HFFc6 (cell line): ENCODE measurements at places on chromosomes 5 and 9.

DNA sequence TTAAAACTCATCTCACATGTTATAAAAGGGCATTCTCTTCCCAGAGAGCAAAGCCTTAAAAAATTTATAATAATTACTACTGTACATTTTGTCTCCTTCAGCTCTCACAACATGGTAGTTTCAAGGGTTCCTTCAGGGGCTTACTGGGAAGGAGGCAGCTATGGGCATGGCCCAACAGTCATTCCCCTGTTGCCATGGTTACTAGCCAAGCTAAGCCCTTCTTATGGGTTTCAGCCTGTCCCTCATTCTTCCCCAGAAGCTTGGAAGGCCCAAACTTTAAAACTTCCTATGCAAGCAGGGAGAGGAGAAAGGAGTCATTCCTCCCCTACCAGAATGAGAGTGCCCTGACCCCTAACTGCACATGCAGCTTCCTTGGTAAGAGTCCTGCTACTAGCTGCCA is 82.2 kb upstream of the CNTLN start:
- no peaks in the 10 kb centered on the region for H3K4me1 ChIP-seq
- peaks cover 4% of the 10 kb centered on the region for H3K27me3 ChIP-seq
- H3K4me3 ChIP-seq = no peak overlapping the region
- no peak for DNase-seq

DNA sequence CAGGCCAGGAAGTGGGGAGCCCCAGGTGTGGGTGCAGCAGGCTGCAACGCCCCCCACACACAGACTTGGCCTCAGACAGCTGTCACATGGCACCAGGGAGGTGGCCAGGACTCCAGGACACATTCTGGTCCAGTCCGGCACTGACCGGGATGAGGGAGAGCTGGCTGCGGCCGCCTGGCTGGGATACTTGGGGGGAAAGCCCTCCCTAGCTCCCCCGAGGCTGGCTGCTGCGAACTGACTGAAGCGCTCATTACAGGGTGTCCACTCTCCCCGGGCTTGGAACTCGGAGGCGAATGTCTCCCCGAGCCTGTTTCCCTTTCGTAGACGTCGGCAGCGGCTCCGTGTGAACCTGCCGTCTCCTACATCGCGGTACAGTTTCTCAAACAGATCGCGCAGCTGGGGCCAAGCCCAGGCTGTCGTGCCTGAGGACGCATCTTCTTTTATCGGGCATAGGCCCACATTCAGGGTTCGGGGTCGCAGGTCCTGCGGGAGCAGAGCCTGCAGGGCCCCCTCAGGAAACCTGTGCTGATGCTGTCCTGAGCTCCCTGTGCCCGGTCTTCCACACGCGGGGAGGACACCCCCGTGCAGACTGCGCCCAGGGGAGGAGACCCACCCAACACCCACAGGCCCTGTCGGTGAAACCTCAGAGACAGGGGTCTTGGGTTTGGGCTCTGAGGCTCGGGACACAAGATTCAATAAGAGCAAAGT is 19.8 kb downstream of the NACC2 start:
- no peak for DNase-seq
- H3K4me1 ChIP-seq = peaks cover 5% of the 10 kb centered on the region; the same call in 1 of the 2 replicates
- H3K4me3 ChIP-seq = no peak overlapping the region; the same call in 1 of the 2 replicates
- H3K27me3 ChIP-seq = no peaks in the 10 kb centered on the region; the same call in 1 of the 2 replicates
- H3K27ac ChIP-seq = no peak overlapping the region
- peaks cover 12% of the 10 kb centered on the region; the same call in 1 of the 2 replicates for H3K36me3 ChIP-seq

GRCh38 chr5:10140195-10140973 is 109.3 kb downstream of the ATPSCKMT start:
- no peaks in the 10 kb centered on the region for H3K36me3 ChIP-seq
- DNase-seq = peak; percentile 13
- no peak overlapping the region for H3K27ac ChIP-seq

GRCh38 chr9:35928591-35929452 is 19.5 kb downstream of the SPAAR start:
- no peak overlapping the region for H3K4me3 ChIP-seq
- peak overlapping the region; percentile 18 for H3K27ac ChIP-seq
- H3K4me1 ChIP-seq = peaks cover 61% of the 10 kb centered on the region

GRCh38 chr5:170511551-170512258 is 7.9 kb downstream of the KCNIP1 start:
- H3K4me3 ChIP-seq = no peak overlapping the region
- H3K4me1 ChIP-seq = no peaks in the 10 kb centered on the region
- H3K27me3 ChIP-seq = peaks cover 3% of the 10 kb centered on the region
- no peak for DNase-seq

DNA sequence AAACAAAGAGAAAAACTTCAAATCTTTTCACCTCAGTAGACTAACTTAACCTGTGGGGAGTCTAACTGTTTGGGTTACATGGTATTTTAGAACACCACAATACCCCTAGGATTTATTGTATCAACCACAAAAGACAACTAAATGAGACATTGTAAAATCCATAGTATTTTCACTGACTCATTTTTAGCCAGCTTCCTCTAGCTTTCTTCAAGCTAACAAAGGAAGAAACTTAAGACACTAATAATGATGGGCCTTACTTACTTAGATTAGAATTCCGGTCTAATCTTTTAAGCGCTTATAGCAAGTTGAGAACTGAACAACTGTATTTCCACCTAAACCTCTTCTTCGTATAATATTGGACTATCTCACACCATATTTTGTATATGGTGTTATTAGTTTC is 529.3 kb downstream of the DMRTA1 start:
- peak; percentile 11 for DNase-seq
- H3K36me3 ChIP-seq = no peaks in the 10 kb centered on the region
- no peaks in the 10 kb centered on the region; the same call in 1 of the 2 replicates for H3K27me3 ChIP-seq
- H3K4me1 ChIP-seq = peaks cover 35% of the 10 kb centered on the region
- H3K4me3 ChIP-seq = no peak overlapping the region
- peak overlapping the region; percentile 21; the same call in 1 of the 2 replicates for H3K27ac ChIP-seq

GRCh38 chr9:133474215-133474614 is 4.7 kb downstream of the SLC2A6 start:
- no peak for DNase-seq
- H3K27me3 ChIP-seq = no peaks in the 10 kb centered on the region; the same call in 1 of the 2 replicates
- H3K36me3 ChIP-seq = no peaks in the 10 kb centered on the region
- H3K27ac ChIP-seq = no peak overlapping the region
- no peak overlapping the region for H3K4me3 ChIP-seq
- H3K4me1 ChIP-seq = no peaks in the 10 kb centered on the region

- no peaks in the 10 kb centered on the region for H3K36me3 ChIP-seq
- peaks cover 10% of the 10 kb centered on the region for H3K27me3 ChIP-seq
- no peak overlapping the region for H3K27ac ChIP-seq
- no peaks in the 10 kb centered on the region for H3K4me1 ChIP-seq
- DNase-seq = no peak
Observed at GRCh38 chr5:169325273-169325672, 24.3 kb upstream of the SLIT3 start.

DNA sequence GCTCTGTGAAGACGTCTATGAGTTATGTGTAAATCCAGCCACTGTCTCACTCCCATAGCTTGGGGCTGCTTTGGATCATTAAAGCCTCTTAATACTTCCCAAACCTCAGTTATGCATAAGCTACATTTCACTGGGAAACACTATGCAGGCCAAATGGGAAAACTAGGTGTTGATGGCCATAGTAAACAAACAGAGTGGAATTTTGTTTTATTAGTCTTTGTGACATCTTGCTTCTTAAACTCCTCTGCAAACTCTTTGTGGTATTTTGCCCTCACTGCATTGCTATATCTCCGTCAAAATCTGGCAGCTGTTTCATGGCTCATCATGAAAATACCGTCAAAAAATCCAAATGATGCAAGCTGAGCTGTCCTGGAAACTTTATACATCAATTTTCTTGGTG is 167.2 kb upstream of the HMHB1 start:
- no peak for DNase-seq
- H3K27ac ChIP-seq = no peak overlapping the region
- no peaks in the 10 kb centered on the region for H3K36me3 ChIP-seq
- H3K4me3 ChIP-seq = no peak overlapping the region

DNA sequence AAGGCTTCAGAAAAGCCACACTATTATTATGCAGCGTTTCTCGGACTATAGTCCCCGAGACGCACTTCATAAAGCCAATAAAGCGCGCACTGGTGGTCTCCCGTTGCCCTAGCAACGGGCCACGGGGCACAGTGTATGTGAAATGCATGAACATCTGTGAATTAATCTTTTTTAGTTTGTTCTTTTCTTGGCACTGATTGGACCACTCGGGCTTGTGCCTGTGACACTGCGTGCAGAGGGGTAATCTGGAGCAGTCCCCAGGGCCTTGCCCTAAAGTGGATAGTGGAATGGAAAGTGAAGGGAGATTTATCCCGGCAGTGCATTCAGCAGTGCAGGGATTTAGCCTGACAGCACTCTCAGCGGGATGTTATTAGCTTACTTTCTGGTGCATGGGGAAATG is 92.1 kb downstream of the TLE4 start:
- H3K4me1 ChIP-seq = peaks cover 84% of the 10 kb centered on the region
- H3K27ac ChIP-seq = peak overlapping the region; percentile 76
- peak overlapping the region; percentile 47 for H3K4me3 ChIP-seq
- DNase-seq = no peak
- peaks cover 50% of the 10 kb centered on the region for H3K36me3 ChIP-seq
- H3K27me3 ChIP-seq = peaks cover 6% of the 10 kb centered on the region; the same call in 1 of the 2 replicates

DNA sequence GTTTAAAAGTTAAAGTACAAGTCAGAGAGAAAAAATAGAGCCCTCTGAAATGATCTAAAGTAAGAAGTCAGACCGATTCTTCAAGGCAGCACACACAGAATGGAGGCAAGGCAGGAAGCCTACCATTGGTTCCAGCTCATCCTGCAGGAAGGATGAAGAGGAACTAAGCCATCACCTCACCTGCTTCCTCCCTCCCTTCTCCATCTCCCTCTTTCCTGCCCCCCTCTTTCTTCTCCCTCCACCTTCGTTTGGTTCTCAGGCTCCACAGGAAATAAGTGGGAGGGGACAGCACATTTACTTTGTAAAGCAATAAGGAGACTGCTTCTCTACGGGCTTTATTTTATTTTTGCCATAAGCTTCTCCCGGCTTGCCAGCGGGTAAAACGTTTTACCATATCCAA is 213.4 kb downstream of the TRIM32 start:
- no peaks in the 10 kb centered on the region; the same call in 1 of the 2 replicates for H3K27me3 ChIP-seq
- H3K36me3 ChIP-seq = no peaks in the 10 kb centered on the region
- H3K27ac ChIP-seq = no peak overlapping the region
- H3K4me1 ChIP-seq = no peaks in the 10 kb centered on the region; the same call in 1 of the 2 replicates
- H3K4me3 ChIP-seq = no peak overlapping the region

DNA sequence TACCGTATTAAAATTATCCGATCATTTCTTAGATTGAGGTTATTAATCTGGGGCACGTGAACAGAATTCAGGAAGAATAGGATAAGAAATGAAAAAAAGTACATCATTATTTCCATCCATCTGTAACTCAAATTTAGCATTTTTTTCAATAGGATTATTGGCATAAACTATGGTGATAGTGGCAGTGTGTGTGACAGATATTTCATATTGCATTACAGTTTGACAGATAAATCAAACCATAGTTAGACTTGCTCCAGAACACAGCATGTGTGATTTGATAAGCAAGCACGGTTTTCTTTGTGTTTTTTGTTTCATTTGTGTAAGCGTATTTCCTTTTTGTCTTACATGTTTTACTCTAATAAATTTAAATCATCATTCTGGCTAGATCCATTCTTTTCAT is 155.0 kb downstream of the CDH9 start:
- H3K36me3 ChIP-seq = no peaks in the 10 kb centered on the region
- no peak overlapping the region for H3K27ac ChIP-seq
- H3K4me1 ChIP-seq = no peaks in the 10 kb centered on the region
- H3K4me3 ChIP-seq = no peak overlapping the region

GRCh38 chr5:79955941-79956670 is 35.0 kb downstream of the MTX3 start:
- no peaks in the 10 kb centered on the region for H3K36me3 ChIP-seq
- peaks cover 16% of the 10 kb centered on the region for H3K4me1 ChIP-seq
- no peak overlapping the region; the same call in 1 of the 2 replicates for H3K4me3 ChIP-seq
- H3K27me3 ChIP-seq = peaks cover 12% of the 10 kb centered on the region

- no peak for DNase-seq
- peaks cover 6% of the 10 kb centered on the region; the same call in 1 of the 2 replicates for H3K36me3 ChIP-seq
- no peak overlapping the region for H3K27ac ChIP-seq
- peaks cover 13% of the 10 kb centered on the region for H3K4me1 ChIP-seq
- H3K27me3 ChIP-seq = peaks cover 30% of the 10 kb centered on the region
- no peak overlapping the region for H3K4me3 ChIP-seq
Observed at GRCh38 chr5:76930083-76930482, 22.8 kb upstream of the CRHBP start.

GRCh38 chr5:43497311-43498104 is 13.8 kb upstream of the TMEM267 start:
- DNase-seq = no peak
- no peak overlapping the region for H3K27ac ChIP-seq
- no peaks in the 10 kb centered on the region; the same call in none of the 2 replicates for H3K27me3 ChIP-seq
- H3K4me3 ChIP-seq = no peak overlapping the region
- no peaks in the 10 kb centered on the region for H3K36me3 ChIP-seq

DNA sequence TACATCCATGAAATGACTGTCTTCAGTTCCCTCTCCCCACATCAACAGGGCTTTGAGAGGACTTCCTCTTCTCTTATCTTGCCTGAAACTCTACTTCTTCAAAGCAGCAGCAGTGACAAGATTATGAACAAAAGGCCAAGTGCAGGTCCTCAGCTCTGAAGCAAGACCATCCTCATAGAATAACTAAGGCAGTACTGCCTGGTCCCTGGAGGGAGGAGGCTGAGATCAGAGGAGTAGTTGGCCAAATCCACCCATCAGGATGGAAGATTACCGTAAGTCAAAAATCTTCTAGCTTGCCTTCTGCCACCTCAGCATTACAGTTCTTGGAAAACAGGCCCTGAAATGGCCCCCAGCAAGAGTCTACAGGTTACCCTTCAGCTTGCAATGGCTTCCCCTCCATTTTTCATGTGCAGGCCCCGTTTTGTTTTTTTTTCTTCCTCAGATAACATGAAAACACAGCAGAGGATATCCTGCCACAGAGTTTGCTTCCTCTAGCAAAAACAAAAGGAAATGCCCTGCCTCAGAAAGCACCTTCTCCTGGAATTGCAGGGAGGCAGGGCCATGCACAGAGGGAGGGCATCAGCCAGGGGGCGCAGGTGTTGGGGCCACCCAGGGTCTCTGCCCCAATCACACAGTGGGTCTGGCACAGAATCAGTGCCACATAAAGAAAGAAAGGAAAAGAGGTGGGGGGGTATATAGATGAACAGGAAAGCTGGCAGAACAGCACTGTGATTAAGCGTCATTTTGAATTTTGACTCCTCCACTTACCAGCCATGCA is 40.0 kb downstream of the KLHL3 start:
- H3K4me1 ChIP-seq = peaks cover 4% of the 10 kb centered on the region; the same call in 1 of the 2 replicates
- no peak for DNase-seq
- no peaks in the 10 kb centered on the region for H3K36me3 ChIP-seq
- H3K27me3 ChIP-seq = peaks cover 11% of the 10 kb centered on the region
